GM23338 (cell line): ENCODE measurements at places on chromosomes 3 and 15.
A peak's percentile ranks its signal among the peaks of the same experiment; 100 is the strongest.

DNA sequence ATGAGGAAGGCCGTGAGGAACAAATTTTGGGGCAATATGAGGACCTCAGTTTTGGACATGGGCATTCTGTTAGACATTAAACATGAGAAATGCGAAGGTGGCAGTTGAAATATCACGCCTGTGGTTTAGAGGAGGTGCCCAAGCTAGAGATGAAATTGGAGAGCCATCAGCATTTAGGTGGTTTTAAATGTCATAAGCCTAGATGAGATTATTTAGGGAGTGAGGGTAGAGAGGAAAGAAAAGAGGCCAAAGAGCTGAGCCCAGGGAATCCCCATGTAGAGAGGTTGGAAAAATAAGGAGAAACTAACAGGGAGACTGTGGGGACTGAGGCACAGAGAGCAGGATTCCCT is 14.9 kb downstream of the RTP1 start:
- no peak for DNase-seq

DNA sequence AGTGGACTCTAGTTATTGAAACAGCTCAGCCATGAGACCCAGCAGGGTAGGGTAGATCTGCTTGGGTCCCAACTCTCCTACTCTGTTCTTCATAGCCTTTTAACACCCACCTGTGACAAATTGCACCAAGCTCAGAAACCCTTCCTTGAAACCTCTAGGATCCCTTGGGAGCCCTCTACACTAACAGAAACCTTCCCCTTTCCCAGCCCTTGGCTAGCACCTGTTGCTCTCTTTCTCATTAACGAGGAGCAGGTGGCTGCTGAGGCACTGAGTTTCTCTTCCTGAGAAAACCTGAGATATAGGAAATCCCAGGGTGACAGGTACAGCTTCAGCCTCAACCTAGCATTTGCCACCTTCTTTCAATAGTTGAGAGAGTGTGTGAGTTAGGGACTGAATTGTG is 88.3 kb upstream of the CLSTN2 start:
- no peak for DNase-seq

- DNase-seq, result no peak
Observed at GRCh38 chr15:76865548-76865991, 39.6 kb downstream of the SCAPER start.

DNA sequence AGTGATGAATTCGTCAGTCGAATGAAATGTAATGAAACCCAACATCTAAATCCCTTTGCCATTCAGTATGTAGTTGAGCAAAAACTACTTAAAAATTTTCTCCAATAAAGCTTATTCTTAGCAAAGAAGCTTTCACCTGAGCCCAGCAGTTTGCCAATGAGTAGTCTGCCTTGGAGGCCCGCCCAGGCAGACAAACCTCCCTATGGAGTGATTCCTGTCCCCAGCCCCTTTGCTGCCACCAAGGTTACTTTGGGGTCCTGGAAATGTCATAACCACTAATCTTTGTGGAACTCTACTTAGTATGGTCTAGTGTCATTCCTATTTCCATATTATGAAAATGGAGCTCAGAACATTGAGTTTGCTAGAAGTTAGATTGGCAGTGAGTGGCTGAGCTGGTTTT is 12.1 kb downstream of the UBAP1L start:
- no peak for DNase-seq

DNA sequence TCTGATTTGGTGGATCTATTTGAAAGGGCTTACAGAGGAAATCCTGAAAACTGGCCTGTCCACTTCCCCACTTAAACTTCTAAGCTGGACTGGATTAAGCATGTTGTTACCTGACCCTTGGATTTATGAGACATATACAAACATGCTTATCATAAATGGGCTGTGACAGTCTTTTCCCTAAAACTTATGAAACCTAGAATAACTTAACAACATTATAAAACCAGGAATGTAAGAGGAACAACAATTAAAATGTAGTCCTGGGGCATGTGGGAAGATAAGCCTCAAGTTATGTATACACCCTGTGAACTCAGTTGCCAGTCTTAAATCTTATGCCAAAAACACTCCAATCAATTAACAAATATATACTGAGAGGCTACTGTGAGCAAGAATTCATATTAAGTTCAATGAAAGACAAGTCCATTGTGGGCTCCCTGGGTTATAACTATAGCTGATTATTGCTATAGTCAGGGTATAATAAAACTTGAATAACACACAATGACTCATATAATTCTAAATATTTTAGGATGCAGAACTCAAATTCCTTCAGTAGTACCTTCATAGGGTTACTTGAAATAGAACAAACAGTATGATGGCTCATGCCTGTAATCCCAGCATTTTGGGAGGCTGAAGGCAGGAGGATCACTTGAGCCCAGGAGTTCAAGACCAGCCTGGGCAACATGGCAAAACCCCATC is 87.2 kb upstream of the PPIB start:
- DNase-seq, result no peak

- no peak for DNase-seq
Observed at GRCh38 chr15:42911058-42911592, 9.5 kb downstream of the TTBK2 start.

GRCh38 chr15:62020576-62021160 is 39.6 kb downstream of the VPS13C start:
- no peak for DNase-seq

- DNase-seq, result peak; percentile 66
Observed at GRCh38 chr3:13480340-13481318, 523 bp downstream of the HDAC11 start.

DNA sequence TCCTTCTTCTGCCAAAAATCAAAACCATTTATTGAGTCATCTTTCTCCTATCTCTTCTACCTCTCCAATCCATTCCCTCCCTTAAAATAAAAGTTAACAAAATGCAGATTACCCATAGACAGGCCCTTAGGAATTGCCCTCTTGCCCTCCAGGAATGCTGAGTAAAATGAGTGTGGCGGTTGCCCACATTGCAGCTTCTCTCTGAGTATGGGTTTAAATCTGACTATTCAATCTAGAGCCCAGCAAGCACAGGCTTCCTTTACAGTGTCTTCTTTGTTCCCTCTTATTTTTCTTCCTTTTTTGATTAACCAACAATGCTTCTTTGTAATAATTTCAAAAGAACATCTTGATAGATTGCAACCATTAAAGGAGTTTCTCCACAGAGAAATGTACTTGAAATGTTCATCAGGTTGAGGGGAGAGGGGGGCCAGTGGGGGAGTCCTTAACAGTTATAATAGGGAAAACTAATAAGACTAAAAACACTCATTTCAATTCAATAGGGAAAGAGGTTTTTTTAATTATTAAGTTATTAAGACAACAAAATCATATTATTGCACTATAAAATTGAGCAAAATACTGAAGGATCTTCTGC is 135.3 kb upstream of the LMCD1 start:
- no peak for DNase-seq

DNA sequence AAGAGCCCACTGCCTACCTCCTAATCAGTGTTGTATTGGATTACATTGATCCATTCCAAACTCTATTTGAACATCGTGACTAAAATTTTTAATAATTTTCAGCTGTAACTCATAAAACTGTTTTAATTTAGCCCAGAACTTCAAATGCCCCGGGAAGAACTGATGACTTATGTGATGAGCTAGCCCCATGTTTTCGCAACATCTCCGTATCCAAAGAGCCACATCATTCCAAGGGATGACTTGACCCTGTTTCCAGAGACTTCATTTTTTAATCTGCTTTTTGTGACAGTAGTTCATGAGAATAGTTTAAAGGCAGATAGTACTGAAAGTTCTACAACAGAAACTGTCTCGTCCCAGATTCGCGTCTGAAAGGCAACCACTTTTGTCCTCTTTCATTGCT is 97.4 kb downstream of the STAC start:
- no peak for DNase-seq
